ENCODE measurements at places on chromosomes 12 and 14.

DNA sequence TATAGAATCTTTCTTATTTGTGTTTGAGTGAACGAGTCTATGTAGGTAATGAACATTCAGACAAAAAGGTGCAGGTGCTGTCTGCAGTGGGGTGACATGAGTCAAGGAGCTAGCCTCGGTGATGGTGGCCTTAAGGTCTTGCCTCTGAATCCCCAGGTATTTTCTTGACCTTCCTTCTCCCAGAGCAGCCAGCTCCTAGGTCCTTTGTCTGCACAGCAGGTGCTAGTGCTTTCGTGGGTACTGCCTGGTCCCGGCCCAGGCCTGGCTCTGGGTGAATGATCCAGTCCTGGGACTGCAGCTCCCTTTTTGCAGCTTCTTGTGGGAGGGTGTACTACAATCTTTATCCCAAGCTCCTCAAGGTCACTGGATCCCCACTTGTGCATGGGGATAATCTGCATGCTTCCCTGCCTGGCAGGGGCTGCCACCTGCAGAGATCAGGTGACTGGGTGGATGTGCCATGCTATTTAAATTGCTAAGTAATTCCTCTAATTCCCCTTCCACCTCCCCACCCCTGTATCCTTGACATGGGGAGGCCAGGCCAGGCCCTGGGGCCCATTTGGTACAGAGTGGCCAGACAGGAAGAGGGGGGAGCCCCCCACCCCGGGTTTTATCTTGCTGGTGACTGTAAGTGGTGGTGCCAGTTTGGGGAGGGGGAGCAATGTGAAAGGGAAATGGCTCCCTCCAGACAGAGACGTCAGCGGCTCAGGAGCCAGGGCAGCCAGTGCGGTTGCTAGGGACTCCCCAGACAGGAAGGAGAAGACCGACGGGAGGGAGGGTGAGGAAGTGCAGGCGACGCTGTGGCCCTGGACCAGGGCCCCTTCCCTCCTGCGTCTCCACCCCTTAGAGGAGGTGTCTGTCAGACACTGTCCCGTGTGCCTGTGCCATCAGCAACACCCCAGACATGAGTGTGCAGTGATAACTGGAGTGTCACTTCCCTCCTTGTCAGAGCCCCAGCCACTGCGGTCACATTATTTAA lies 6.7 kb downstream of the VASH1 start:
- DNase-seq = peak; percentile 98

DNA sequence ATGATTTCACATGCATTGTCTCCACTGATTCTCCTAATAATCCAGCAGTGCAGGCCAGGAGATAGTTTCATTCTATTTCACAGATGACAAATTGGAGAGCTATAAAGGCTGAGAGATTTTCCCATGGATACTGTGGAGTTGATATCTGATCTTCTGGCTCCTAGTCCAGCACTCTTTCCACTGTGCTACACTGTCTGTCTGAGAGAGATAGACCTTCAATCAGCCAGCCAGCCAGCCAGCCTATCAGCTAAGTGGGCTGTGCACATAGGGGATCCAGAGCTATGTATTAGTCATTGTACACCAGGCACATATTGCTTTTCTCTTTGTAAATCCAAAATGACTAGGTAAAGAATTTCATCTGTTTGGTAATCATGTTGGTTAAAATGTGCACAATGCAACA lies 91.8 kb upstream of the ATP2B1 start:
- DNase-seq = no peak

- no peak for DNase-seq
These were observed 4.8 kb downstream of the ELK3 start for GRCh38 chr12:96198965-96199364.

DNA sequence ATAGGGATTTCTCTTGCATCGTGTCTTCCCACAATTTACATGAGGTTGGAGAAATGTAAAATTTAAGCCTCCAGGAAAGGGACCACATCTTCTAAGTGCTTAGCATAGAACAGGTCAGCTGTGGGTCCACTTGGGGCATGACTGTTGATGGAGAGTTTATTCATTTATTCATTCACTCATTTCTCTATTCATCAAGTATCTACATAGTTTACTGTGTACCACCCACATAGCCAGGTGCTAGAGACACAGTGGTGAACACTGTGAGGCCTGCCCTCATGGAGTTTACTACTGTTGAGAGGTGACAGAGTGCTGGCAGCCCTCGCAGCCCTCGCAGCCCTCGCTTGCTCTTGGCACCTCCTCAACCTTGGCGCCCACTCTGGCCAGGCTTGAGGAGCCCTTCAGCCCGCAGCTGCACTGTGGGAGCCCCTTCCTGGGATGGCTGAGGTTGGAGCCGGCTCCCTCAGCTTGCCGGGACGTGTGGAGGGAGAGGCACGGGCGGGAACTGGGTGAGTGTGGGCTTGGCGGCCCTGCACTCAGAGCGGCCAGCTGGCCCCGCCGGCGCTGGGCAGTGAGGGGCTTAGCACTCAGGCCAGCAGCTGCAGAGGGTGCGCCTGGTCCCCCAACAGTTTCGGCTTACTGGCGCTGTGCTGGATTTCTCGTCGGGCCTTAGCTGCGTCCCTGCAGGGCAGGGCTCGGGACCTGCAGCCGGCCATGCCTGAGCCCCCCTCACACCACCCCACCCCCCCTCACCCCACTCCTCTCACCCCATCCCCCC lies 1.7 kb upstream of the JPH4 start:
- no peak for DNase-seq

- DNase-seq = no peak
These were observed 500.4 kb downstream of the NELL2 start for GRCh38 chr12:44375694-44376093.

GRCh38 chr12:55957106-55957859 lies 8.6 kb downstream of the PMEL start:
- no peak for DNase-seq

DNA sequence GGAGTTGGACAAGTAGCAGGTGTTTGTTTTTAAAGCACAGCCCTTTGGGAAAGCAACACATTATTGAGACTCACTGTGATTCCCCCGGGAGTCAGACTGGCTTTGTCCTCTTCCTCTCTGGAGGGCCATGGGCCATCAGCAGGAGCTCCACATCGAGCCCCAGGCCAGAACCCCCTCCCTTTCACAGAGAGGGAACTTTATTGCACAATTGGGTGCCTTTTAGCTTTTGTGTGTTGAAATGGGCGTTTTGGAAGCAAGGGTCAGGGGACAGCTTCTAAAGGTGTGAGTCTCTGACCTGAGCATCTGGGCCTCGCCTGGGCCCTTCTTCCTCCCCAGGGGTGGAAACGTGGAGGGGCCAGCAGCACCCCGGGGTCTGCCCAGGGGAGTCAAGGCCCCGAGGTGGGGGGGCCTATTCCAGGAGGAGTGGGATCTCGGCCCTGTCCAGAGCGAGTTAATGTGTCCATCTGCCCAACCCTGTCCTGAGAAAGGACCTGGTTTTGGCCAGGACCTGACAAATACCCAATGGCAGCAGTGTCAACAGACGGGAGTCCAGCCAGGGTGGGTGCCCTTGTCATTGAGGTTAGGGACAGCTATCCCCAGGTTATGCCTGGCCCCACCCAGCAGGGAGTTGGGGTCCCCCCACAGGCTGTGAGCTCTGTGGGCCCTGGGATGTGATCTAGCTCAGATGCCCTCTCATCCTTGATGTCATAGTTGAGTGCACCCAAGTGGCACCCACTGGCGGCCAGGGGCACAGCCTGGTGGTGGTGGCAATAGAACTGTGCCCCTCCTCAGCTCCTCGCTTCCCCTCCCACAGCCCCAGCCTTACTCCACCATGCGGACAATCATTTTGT lies 37.1 kb downstream of the SLC8B1 start:
- no peak for DNase-seq

DNA sequence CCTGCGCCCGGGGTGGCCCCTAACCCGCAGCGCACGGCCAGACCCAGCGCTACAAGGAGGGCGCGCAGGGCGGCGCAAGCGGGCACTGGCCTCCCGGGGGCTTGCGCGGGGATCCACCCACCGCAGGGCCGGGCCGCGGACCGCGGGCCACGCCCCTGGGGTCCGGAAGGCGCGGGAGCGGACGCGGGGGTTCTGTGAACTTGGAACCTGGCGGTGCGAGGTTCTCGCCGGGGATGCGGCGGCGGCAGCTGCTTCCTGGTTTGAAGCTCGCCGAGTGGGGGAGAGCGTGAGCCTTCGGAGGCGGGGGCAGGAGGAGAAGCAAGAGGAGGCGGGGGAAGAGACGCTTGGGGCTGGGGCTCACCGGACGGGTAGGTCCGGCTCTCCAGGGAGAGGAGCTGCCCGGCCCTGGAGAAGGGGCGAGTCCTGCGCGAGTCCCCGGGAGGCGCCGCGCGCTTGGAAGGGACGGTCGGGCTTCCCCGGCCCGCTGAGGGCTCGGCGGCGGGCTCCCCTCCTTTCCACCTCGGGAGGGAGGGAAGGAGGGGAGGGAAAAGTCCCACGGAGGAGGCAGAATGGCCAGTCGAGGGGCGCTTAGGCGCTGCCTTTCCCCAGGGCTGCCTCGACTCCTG lies at the start of gene PRKCH:
TSS of gene PRKCH (plus strand) at position 195 of the 626 bp plus-strand sequence. CDS start 523 bp downstream, outside the sequence.
- peak; percentile 86 for DNase-seq

- peak; percentile 43 for DNase-seq
These were observed 386 bp downstream of the HDAC7 start for GRCh38 chr12:47819138-47819895.

DNA sequence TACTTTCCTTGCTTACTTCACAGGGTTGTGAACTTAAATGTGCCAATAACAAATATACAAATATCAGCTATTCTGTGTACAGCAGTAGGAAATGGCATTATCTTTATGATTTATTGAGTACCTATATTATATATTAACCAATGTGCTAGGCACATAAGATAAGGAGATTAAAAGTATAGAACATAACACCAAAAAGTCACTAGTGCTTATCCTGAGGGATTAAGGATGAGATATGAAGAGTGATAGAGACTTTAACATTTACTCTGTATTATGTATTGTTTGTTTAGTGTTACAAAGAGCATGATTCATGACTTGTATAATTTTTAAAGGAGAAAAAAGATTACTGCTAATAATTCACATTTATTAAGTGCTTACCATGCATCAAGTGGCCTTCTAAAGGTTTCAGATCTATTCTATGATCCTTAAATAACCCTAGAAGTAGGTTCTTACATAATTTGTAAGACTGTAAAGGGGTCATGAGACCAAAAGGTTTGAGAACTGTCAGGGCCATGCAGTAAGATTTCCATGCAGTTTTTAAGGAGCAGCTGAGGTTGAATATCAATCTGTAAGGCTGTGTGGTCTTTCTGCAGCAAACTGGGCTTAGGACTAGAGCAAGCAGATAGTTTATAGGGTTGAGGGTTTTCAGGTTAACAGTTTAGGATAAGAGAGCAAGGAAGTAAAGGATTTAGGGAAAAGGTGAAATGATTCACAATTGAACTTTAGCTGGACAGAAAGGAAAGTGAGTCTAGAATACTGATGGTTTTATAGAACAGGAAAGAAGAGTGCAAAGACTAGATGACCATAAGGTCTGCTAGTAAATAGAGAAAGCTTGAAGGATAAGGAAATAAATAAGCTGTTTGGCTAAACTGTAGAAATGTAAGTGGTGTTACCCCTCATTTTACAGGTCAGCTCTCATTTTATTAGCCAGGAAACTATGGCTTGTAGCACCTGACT lies 7.0 kb downstream of the PYROXD1 start:
- DNase-seq = no peak

DNA sequence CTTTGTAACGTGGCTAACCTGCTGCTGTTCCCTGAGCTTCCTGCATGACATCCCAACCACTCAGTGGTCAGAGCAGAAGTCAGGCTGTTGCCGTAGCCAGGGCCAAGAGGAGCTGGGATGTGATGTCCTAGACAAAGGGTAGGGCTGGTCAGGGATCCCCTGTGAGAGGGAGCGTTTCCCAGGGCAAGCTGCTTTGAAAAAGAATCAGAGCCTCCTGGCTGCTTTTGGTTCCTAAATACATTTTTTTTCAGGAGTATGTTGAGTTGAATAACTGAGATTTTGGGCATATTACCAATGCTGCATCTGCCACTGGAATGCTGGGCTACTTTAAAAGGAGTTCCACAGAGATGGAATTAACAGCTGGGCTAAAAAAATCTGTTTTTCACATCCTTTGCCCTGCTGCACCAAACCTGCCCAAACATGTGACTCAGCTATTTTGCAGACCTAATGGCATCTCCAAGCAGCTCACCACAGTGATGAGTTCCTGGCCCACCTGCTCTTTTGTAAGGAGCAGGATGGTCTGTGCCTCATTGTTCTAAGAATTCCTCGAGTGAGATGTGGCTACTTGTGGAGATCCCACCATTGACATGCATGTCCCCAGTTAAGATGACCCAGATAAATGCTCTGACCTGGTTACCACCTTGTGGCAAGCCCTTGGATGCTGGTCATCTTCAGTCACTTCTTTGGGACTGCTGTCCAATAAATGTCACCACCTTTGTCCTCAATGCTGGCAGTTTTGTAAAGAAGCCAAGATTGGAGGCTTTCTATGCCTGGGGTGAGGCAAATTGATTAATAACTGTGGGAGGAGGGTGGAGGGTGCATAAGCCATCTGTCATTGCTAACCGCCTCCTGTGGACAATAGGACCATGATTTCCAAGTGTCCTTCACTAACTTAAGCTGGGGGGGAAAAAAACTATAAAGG lies 24.1 kb downstream of the ANKRD13A start:
- DNase-seq = no peak

- DNase-seq = no peak
These were observed 10.6 kb downstream of the RARG start for GRCh38 chr12:53221203-53222080.

GRCh38 chr14:73696466-73697400 lies 17.5 kb downstream of the PNMA1 start:
- DNase-seq = no peak

DNA sequence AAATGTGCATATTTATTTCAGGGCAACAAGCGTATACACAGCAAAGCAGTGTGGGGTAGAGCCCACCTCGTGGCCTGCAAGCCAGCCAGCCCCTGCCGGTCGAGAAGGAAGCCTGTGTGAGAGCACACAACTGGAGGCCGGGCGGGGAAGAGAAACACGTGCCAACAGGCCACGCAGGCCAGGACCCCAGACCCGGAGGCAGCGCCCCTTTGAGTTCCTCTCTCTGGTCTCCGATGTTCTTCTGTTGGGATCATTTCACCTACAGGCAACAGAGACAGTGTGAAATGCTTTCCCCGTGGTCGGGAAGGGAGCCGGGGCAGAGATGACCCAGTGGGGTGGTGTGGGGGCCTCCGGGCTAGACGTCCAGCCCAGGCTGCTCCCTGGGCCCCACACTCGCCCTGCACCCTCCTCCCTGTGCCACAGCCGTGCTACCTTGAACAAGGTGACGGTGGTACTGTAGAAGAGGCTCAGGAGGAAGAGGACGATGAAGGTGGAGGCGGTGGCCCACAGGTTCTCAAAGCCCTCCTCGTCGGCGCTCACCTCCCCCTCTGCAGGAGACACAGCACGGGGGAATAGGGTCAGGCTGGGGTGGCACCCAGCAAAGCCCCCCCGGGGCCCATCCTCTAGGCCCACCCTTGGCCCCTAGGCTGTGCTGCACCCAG lies 325.5 kb downstream of the TMEM121 start:
- no peak for DNase-seq

GRCh38 chr14:68466491-68466977 lies 326.3 kb downstream of the ZFP36L1 start:
- no peak for DNase-seq

Data from KBM-7 (cell line).